ENCODE measurements at places on chromosomes 7 and 10.
A peak's percentile ranks its signal among the peaks of the same experiment; 100 is the strongest.

DNA sequence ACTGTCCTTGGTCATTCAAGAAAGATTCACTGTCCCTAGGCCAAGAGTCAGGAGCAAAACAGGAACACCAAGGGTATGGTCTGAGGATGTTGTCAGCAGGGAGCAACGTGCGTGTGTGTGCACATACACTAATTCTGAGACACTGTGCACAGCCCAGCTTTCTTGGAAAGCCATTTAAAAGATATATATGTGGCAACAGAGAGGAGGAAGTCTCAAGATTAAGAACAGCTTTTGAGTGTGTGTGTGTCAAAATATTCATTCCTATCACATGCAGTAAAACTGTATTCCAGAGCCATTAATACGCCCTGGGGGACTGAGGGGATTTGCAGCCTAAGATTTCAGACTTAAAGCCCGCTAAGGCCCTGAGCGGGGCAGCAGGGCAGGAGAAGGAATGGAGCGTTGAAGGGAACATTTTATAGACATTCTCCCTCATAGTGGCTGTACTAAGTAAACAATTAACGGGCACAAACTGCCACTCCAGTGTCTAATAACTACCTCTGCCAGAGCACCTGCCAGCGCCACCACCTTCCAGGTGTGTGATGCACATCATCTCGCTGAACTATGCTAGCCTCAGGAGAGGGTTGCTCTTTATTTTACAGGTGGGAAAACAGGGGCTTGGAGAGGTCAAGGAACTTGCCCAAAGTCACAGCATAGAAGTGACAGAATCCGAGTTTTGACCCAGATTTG, 2.0 kb downstream of the NOD1 start:
- DNase-seq, result no peak

DNA sequence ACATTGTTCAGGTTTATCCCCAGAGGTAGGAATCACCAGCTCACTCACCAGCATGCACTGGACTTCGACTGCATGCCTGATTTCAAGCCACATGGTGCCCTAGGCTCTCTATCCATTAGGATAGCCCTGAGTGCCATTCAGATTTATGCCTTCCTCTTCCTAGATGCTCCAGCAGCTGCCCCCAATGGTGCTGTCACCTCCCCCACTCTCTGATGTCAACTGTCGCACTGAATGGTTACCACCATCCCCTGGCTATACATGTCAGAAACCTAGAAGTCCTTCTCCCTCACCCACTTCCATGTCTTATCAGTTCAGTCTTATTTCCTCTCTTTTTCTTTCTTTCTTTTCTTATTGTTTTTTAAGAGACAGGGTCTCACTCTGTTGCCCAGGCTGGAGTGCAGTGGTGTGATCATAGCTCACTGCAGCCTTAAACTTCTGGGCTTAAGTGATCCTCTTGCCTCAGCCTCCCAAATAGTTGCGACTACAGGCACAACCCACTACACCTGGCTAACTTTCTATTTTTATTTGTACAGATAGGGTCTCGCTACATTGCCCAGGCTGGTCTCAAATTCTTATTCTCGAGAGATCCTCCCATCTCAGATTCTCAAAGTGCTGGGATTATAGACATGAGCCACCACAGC, 2.9 kb downstream of the SFXN4 start:
- DNase-seq, result no peak

GRCh38 chr7:131369354-131369753, 41.7 kb downstream of the MKLN1 start:
- no peak for DNase-seq

DNA sequence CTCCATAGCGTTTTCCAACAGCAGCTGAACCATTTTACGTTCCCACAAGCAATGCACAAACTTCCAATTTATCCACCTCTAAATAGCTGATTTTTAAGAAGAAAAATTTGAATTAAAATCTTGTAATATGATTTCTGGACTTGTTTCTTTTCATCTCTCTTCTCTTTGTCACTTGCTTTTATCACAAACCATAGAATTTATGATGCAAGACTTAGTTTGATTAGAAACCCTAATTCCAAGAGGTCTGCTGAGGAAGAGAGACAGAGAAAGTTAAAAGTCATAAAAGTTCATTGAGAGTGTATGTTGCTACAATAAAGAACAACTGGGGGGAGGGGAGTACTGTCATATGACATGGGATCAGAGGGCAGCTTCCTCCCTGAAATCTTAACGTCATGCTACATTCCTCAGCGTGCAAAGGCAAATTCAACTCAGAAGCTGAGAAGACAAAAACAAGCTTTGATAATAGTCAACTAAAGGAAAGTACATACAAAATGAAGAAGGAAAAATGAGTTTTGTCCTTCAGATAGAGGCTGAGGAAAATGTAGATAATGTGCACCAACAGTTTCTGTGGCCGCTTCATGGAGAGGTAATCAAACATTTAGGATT, 18.4 kb upstream of the CUBN start:
- DNase-seq, result no peak

GRCh38 chr10:58546722-58547445, 34.2 kb downstream of the BICC1 start:
- no peak for DNase-seq

GRCh38 chr10:18689498-18689897, 30.3 kb downstream of the ARL5B start:
- no peak for DNase-seq

DNA sequence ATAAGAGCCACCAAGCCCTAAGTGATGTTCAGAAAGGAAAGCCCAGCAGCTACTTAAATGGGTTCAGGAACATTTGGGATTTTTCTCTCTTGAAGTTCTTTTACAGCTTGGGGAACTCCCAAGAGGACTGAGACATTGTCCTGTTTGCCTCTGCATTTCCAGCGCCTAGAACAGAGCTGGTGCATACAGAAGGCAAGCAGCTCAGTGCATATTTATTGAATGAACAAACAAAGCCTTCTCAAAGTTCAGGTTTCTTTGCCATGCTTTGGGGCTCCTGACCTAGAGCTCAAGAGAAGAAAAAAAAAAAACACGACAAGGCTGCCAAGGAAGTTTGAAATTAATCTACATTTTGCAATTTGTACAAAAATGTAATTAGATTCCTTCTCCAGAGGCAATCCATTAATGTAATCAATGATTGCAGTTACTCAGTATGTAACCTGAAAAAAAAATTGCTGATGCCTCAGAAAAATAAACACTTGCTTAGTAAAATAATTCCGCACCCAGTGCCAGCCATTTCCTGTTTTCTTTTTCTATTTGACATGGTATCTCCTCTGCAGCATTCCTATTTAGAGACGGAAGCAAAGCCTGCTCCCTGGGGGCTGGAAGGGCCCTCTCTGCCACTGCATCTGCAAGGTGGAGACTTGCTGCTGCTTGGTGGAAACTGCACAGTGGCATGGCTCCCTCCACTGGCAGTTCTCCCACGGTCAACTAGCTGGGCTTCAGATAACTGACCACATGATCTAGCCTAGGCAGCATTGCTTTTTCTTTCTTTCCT, 157.3 kb downstream of the TMEM178B start:
- DNase-seq, result peak; percentile 49

- no peak for DNase-seq
Observed at GRCh38 chr7:135704074-135704473, 23.9 kb downstream of the SLC13A4 start.

GRCh38 chr10:106872176-106872575, 292.3 kb downstream of the SORCS1 start:
- DNase-seq, result no peak

DNA sequence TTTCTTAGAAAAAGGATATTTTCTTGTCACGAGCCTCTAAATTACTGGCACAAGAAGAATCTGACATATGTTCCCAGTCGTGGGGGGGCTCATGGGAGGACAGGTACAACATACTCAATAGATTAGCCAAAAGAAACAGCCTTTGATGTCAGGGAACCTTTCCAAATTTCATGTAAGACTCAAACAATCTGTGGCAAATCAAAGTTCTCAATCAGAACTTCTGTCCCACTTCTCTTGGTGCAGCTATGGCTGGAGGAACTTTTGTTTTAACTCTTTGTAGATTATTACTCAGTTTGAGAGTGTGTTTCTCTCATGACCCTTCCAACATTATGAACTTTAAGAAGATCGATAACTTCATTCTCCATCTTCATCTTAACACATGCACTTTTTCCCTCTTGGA, 114.3 kb upstream of the ARID5B start:
- no peak for DNase-seq

- no peak for DNase-seq
Observed at GRCh38 chr10:60769406-60769805, 8.9 kb upstream of the CDK1 start.

GRCh38 chr10:26448292-26448691, 10.2 kb downstream of the APBB1IP start:
- no peak for DNase-seq

GRCh38 chr10:82288461-82288881, 413.5 kb downstream of the NRG3 start:
- DNase-seq, result peak; percentile 31

DNA sequence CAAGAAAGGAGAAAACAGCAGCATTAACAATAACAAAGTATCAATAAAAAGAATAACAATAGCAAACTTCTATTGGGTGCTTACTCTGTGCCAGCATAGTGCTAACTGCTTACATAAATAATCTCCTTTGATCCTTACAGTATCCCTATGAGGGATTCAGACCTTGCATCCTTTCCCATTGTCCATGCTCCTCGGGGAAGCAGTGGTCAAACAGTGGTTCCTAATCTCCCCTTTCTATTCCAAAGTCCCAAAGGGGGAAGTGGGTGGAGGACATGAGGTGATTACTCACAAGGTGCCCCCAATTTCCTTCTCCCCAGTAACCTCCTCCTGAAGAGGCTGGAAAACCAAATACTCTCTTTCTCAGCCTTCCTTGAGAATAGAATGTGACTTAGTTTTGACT, 22.0 kb upstream of the MSMB start:
- no peak for DNase-seq

GRCh38 chr10:133529576-133529946, 2.4 kb downstream of the CYP2E1 start:
- no peak for DNase-seq

GRCh38 chr7:107879400-107880035, 11.5 kb upstream of the DLD start:
- peak; percentile 20 for DNase-seq

GRCh38 chr7:115976651-115977050, 53.9 kb downstream of the TFEC start:
- DNase-seq, result no peak

DNA sequence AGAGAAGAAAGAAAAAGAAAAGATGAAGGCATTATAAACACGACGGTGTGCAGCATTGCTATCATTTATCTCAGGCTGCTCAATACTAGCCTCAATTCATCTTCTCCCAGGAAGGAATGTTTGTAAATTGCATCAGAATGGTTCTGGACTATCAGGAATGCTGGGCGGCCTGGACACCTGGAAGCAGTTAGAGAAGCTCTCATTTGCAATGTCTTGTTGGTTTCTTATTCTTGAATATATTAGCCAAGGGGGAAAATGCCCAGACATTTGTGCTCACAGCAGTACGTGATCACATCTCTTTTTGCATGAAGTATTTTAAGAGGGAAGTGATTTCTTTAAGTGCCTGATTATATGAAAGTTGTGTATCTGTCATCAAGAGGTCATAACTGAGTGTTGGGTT, 85.6 kb upstream of the IMMP2L start:
- DNase-seq, result no peak

- DNase-seq, result no peak
Observed at GRCh38 chr10:122782911-122783310, 62.7 kb downstream of the CUZD1 start.

DNA sequence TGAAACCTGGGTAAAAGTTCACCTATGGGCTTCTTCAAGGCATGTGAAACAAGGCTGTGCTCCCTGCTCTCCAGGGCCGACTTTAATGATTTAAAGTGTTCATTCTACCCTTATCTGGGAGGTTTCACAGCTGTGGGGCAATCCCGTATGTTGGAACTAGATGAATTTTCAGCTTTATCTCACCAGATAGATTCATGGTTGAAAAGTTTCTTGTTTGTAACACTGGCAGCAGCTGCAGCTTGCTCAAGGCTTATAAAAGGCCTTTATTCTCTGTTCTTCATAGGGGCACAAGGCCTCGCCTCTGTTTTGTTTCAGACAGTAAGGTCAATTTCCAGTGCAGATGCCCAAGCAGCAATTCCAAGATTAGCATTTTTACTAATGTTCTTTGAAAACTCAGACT, 70.4 kb upstream of the DNAJB12 start:
- no peak for DNase-seq

DNA sequence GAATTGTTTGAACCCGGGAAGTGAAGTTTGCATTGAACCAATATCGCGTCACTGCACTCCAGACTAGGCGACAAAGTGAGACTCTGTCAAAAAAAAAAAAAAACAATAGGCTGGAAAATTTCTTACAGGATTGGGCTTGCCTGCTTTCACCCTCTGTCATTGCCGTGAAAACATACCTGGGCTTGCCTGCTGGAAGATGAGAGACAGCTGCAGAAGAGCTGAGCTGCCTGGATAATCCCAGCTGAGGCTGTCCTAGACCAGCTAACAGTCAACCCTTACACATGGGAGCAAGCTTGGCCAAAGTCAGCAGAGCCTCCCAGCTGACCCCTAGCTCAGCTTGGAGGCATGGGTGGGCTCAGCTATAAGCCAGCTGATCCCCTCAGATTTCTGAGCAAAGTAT, 306.2 kb downstream of the CCSER2 start:
- no peak for DNase-seq

DNA sequence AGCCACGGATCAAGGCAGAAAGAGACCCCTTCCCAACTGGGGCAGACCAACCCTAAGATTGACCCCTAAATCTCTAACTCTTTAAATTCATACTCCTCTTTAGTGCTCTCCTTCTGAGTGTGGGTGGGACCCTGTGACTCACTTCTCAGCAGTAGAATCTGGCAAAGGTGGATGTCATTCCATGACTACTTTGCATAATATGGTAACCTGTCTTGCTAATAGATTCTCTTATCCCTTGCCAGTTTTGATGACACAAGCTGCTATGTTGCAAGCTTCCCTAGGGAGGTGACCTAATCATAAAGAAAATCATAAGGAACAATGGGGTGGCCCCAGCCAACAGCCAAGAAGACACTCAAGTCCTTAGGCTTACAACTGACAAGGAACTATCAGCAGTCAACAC, 155.4 kb upstream of the VWC2 start:
- DNase-seq, result no peak

DNA sequence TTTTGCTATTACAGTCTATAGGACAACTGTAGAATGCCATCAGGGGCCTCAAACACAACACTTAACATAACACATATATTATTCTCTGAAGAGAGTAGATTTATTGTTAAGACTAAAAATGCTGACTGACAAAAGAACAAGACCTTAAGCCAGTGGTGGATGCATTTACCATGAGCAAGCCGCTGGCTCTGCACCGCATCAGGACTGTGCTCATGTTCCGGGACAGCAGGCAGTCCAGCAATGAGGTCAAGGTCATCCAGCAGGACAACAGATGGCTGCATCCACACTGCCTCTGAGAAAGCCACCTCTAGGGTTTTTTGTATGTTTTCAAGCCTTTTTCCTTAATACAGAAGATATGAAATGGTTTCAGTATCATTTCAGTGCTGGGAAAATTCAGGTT, 23.8 kb downstream of the PEX1 start:
- DNase-seq, result no peak

DNA sequence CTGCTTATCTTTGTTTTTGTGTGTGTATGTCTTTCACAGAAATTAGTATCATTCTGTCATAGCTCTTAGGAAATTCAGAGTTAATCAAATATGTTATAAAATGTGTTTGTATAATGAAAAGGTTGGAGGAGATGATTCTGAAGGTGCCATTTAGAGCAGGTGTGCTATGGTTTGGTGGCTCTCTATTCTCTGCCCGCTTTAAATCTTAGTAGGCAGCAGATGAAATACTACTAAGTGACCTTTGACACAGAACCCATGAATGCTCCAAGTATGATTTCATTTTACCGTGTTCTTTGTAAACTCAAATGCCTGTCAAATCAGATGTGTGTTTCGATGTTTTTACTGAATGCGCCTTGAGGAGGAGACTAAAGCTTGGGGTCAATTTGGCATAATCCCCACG, 24.5 kb downstream of the ZEB1 start:
- DNase-seq, result no peak

GRCh38 chr10:126843299-126843934, 61.8 kb upstream of the DOCK1 start:
- DNase-seq, result no peak
